ENCODE measurements at places on chromosomes 7 and 10. TPM values are rescaled to one million over a fixed set of nuclear protein-coding genes. Genes with fewer than 3 reads are reported as not detected.

EGFR gene
- 94.9 TPM for total RNA-seq

OAT gene
- 75.0 TPM for total RNA-seq

OGA gene
- 67.0 TPM for total RNA-seq

PTPN20 gene
- total RNA-seq: 3.7 TPM

CDHR3 gene
- total RNA-seq: 3.7 TPM

POT1 gene
- 15.8 TPM for total RNA-seq

INPP5A gene
- total RNA-seq: 13.5 TPM

HSPA12A gene
- total RNA-seq: 7.0 TPM

ADAP1 gene
- 3.3 TPM for total RNA-seq

AGBL3 gene
- total RNA-seq: 0.80 TPM

KEL gene
- total RNA-seq: not detected

HTR5A gene
- total RNA-seq: not detected

ZNF138 gene
- 3.0 TPM for total RNA-seq

CRHR2 gene
- 0.05 TPM for total RNA-seq
